H54 (cell line): ENCODE measurements at places on chromosomes 2 and 18.

DNA sequence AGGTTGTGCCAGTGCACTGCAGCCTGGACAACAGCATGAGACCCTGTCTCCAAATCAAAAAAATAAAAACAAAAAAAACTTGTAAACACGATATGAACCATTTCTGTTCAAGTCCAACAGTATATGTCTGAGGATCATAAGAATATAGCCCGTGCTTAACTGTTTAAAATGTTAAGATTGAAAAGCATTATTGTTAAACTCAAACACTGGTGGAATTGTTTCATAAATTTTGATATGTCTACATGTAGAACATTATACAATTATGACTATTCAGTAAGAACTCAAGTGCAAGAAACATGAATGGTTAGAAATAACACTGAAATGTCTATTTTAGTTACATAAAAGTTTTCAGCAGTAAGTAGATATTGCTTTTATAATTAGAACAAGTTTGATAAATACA lies 29.7 kb downstream of the PPIG start:
- no peak for DNase-seq

- DNase-seq, result no peak
Measured at GRCh38 chr2:98148595-98149332, 61.8 kb downstream of the VWA3B start.

DNA sequence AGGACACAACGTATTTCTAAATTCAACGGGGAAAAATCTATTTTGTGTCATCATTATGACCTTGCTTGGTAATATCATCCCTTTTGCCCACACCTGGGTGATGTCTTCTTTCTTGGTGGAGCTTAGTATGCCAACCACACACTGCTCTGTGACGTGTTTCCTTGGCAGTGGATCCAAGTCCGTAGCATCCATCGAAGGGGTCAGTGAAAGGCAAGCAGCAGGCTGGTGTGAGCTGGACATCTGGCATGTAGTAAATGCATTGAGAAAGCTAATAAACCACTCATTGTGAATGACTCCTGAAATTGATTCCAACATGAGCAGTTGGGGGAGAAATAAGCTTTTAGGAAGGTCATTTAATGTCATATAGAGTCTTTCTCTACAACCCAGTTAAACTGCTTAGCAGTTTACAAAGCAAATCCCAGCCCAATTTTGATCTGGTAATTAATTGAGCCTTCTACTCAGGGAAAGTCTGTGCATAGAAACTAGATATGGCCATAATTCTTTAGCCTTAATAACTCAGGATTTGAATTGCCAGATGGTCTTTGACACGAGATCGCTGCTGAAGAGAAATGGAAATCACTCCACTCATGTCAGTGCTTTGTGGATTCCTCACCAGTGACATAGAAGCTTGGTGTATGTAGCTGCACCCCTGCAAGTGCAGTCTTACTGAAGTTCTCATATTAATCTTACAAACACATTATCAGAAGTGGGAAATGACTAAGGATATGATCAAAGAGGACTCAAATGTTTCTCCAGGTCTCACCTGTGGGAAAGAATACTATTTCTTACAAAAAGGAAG lies 494.8 kb downstream of the CMPK2 start:
- no peak for DNase-seq

- DNase-seq, result no peak
Measured at GRCh38 chr2:191790737-191791136, 56.2 kb downstream of the CAVIN2 start.

GRCh38 chr18:45527891-45528290 lies 87.4 kb upstream of the SLC14A2 start:
- DNase-seq, result no peak

GRCh38 chr2:189113963-189114362 lies 65.6 kb downstream of the COL5A2 start:
- DNase-seq, result no peak

DNA sequence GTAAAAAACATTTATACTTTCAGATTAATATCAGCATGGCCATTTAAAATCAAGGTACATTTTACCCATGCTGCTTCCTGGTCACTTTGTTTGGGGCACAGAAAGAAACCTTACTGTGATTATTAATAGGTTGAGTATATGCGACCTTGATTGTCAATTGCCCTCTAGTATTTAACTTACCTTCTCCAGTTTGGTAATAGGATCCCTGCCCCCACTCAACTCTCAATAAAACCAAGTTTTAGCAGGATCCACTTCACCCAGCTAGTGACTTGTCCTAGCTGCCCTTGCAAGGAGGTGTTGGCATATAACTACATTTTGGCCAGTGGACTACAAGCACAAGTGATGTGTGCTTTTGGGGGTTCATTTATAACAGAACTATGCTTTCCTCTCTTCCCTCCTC lies 34.3 kb downstream of the FANCL start:
- no peak for DNase-seq
